ENCODE measurements at places on chromosomes 7 and 10.

DNA sequence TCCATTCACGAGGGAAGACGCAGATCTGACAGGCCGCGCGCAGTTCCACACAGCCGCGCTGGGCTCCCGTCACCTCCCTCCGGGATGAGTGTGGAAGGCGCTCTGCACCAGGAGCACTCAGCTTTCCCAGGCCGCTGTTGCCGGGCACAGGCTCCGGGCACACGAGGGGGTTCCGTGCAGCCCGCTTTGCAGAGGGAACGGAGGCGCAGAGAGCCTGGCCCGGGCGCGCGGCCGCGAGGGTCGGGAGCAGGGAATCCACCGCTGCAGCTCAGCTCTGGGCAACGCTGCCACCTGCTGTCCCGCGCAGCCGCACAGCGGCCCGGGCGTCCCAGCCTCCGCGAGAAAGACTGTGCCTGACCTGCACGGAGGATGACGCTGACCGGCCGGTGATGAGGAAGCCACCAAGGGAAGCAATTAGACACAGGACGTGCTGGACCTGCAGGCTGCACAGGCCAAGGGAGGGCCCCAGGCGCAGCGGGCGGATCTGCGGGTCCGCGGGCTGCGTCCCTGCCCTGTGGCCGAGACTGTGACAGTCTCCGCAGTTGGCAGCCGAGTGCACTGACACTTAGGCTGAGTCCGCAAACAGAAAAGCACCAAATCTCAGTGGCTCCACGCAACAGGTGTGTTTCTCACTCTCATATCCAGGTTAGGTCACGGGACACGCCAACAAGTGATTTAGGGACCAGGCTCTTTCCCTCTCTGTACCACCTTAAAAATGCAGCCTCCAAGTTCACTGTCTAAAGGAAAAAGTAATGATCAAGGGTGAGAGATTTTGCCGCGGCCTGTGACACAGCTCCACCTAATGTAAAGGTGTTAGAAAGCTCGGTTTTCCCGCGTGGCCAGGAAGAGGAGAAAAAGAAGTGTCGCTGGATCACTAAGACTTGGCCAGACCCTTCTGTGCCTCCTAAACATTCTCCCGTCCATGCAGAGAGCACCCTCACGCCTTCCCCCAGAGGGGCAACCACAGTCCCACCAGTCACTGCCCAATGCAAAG is 94.5 kb downstream of the SEC61G start:
- peak; percentile 95 for ATAC-seq

DNA sequence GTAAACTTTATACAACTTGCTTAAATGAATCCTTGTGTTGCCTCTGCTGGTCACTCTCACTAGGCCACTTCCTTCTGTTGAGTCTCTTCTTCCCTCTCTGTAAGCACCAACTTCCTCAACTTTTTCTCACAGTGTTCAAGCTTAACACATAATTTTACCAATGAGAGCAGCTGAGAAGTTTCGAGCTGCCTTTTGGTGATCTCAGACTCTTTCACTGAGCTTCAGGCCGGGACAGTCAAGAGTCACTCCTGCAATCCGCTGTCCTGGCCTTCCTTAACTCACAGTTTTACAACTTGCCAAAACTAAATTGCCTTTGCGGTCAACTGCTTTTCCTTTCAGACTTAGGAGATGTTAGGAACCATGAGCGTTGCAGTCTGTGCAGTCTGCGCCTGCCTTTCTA is 47.4 kb downstream of the PRPF18 start:
- no peak for ATAC-seq

DNA sequence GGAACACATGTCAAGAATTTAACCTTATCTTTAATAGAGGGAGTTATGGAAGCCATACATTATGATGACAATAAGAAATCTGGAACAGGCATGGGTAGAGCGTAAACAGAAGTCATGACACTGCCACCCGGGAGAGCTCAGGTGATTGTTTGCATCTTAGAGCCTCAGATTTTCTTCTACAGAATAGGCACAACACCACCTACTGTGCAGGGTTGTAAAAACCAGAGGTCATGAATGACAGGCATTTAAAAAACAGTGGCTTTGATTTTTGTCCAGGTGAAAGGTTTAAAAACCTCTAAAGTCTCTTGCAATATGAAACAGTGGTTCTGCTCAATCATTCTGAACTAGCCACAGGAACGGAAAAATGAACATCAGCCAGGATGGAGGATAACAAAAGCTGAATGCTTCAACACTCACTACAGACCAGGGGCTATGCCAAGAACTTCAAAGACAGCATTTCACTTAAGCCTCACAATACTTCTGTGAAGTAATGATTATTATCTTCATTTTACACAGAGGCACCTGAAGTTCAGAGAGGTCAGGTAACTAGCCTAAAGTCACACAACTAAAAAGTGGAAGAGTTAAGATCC is 123.8 kb downstream of the SLC25A13 start:
- no peak for ATAC-seq

GRCh38 chr7:76338298-76339084 is 20.3 kb downstream of the YWHAG start:
- no peak for ATAC-seq

DNA sequence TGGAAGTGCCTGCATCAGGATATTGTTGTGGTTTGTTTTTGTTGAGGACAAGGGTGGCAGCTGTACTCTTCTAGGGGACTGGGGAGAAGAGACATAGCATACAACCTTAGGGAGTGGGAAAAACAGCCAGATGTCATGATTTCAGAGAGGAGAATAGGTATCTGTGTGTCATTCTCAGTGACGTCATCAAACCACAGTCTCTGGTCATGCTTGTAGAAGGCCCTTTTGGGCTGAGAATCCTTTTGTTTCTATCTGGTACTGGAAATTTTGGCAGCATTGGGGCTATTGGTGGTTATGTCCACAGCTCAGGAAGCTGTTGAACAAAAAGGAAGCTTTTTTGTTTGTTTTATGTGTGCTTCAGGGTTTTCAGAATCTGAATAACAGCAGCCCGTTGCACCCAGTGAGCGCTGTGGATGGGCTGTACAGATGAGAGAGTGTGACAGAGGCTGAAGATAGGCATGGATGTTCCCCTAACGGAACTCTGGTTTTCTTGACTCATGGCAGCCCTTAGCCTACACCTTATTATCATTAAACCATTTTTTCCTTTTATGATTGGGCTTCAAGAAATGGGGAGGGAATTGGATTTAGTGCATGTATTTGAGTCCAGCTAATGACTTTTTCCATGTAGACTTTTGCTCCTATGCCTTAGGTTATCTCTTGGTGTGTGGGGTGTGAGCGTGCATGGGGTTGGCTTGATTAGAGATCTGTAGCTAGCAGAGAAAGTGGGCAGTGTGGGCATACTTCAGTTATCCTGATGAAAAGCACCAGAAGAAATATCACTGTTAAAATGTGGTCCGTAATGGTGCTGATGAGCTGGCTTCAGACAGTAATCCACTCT is 65.7 kb downstream of the SND1 start:
- no peak for ATAC-seq

DNA sequence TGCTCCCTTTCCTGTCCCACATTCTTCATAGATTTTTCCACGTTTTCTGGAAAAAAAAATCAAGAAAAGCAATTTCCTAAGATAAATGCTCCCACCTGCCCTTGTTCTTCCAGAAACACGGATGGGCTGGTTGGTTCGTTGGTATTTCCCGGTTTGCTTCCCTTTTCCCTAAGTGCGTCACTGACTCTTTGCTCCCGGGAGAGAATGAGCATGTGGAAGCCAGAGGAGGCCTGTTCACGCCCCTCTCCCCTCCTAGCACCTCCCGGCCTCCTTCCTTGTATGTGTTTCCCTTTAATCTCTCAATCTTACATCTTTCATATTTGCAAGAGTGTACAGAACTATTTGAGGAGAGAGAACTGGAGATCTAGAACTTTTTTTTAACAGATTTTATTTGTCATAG is 442.0 kb downstream of the GFRA1 start:
- no peak for ATAC-seq

GRCh38 chr7:768881-769504 is 41.9 kb upstream of the PRKAR1B start:
- peak; percentile 70 for ATAC-seq

DNA sequence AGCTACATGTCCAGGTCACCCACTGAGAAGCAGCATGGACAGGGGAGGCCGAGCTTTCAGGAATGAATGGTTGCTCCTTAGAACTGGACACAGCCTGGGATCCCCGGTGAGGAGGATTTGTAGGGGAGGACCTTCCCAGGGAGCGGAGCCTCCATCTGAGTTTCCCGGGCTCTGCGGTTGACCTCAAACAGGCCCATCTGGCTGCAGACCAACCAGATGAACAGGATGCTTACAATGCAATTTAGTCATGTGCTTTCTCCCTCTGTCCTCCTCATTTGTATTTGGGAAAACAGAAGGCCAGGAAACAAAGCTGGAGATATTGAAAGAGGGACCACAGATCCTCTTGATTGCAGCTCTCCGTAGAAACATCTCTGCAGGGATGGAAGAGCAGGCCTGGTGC is 104.8 kb downstream of the EMX2 start:
- no peak for ATAC-seq

GRCh38 chr10:65950075-65950474 is 975.8 kb upstream of the LRRTM3 start:
- ATAC-seq, result no peak

DNA sequence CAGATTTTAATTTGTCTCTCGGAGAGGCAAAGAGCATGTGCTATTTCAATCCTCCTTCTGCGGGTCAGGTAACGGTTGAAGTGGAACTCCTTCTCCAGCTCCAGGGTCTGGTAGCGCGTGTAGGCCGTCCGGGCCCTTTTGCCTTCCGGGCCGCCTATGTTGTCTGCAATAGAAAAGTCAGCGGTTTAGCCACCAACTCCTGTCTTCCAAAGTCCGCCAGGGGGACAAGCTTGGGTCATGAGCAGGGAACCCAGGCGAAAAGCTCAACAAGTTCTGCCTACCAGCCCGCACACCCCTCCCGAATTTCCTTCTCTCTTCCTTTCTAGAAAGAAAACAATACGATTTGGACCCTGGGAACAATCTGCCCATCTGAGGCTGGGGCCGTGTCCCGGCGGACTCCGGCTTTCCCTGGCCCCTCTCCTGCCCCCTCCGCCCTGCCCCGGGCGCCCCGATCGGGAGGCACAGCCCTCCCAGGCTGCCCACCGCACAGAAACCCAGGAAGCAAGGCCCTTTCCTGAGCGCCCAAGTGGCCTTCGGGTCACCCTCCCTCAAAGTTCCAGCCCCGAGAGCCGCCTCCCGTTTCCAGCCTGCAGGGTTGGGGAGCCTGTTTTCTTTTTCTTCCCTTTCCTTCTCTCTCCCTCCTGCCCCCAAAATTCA is 1.4 kb downstream of the HOXA5 start:
- ATAC-seq, result no peak

DNA sequence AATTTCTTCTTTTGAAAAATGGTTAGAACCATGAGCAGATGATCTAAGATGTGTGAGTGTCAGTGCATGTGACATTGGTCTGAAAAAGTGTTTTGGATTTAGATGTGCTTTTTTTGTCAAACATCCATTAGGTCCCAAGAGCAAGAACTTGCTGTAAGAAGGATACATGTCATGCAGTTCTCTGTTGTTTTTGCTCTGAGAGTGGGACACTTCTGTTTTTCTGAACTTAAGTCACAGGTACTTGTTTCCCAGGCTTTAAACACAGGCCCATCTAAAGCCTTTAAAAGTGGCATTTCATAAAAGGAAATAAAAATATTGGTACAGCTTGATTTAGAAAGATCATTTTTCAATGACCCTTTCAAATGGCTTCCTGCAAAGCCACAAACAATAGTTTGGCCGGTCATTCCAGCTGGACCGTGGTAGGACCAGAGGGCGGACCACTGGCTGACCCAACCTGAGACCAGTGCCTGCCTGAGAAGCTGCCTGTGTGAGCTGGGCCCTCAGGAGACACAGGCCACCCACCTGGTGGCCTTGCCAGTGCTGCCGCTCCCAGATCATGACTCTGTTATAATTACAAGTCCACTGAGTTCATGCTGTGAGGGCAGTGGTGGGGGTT is 92.7 kb downstream of the EEPD1 start:
- ATAC-seq, result no peak

GRCh38 chr10:105506262-105506661 is 865.2 kb downstream of the SORCS3 start:
- ATAC-seq, result no peak

- no peak for ATAC-seq
Observed at GRCh38 chr7:147894271-147894670, 696.3 kb upstream of the C7orf33 start.

- ATAC-seq, result no peak
Observed at GRCh38 chr10:49139028-49139845, 5.4 kb upstream of the FAM170B start.

DNA sequence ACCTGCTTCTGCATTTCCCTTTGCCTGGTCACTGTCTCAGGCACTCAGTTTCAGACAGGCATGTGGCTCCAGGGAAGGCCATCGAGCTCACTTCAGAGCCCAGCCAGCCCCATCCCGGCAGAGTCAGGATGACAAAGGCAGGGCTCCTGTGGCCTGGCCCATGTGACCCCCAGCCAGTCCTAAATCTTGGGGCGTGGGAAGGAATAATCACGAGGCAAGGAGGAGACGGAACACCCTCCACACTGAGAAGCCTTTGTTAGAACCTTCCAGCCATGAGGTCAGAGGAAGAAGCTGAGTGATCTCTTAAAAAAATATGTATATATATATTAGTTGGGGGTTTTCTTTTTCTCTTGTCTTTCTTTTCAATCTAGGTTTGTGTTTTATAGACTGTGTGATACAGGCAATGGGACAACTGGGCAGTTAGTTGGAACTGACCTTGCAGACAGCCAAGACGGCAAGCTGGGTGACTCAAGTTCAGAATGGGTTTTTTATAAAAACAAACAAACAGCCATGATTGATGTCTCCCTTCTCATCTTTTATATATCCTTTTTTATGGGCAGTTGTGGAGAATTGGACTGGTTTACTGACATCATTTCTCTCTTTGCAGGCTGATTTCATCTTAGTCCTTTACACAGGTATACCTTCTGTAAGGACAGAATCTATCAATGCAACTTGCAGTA is 60.8 kb downstream of the CHN2 start:
- peak; percentile 74 for ATAC-seq

GRCh38 chr7:24715661-24716479 is 41.4 kb downstream of the GSDME start:
- peak; percentile 50 for ATAC-seq

GRCh38 chr7:11552676-11553296 is 279.2 kb downstream of the THSD7A start:
- ATAC-seq, result no peak

- ATAC-seq, result no peak
Observed at GRCh38 chr7:92043637-92044036, 90.6 kb downstream of the CYP51A1 start.

- ATAC-seq, result no peak
Observed at GRCh38 chr7:110027385-110027784, 1063.5 kb upstream of the LRRN3 start.

DNA sequence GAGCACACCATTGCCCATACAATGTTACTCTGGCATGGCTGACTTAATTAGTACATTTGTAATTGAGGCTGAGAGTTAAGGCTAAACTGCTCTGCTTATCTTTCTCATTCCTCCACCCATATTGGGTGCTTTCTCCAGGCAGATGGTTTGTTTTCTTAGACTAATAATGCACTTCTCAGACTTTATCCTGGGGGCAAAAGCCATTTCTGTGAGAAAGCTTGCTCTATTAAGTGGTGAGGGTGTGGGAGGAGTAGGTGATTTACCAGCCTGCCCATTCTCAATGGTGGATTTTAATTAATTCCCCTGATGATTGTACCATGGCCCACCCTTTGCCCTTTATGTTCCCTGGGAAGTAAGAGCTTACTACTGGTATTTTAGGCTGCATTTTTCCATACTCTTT is 174.8 kb downstream of the FOXP2 start:
- ATAC-seq, result no peak
